ENCODE measurements at places on chromosomes 7 and 10.

DNA sequence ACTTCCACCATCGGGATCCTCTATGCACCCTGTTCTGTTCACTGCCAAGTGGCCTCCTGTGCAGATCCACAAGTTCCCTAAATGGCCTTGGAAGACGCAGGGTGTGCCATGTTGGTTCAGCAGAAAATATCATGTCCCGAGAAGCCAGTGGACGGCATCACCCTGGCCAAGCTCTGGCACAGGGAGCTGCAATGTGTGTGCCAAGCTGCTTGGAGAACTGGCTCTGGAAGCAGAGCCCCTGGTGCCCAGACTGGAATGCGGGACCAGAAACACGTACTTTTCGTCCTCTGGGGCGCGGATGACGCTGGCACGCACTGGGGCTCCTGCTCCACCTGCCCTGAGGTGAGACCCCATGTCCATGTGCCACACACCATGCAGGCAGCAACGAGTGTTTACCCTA lies 124.7 kb upstream of the CARD11 start:
- DNase-seq: no peak

DNA sequence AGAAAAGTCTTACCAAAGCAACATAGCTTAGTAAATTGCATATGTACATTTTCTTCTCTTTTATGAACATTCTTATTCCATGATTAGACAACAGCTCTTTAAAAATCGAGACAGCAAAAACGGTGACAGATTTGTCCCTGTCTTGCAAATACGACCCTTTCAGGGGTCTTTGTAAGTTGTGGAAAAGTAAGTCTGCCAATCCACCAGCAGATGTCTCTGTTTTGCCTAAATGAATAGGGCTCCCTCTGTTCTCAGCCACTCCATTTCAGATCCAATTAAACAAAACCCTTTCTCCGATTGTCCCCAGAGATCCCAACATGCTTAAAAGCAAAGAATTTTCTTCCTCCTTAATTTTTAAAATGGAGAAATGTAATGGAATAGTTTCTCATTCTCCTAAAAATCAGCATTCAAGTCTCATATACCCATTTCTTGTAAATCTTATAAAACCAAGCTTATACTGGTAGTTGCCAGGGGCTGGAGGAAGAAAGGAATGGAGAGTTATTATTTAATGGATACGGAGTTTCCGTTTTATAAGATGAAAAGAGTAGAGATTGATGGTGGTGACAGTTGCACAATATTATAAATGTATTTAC lies 61.0 kb upstream of the NFE2L3 start:
- DNase-seq: no peak

- DNase-seq: no peak
Measured at GRCh38 chr7:152922318-152923081, 162.9 kb downstream of the ACTR3B start.

DNA sequence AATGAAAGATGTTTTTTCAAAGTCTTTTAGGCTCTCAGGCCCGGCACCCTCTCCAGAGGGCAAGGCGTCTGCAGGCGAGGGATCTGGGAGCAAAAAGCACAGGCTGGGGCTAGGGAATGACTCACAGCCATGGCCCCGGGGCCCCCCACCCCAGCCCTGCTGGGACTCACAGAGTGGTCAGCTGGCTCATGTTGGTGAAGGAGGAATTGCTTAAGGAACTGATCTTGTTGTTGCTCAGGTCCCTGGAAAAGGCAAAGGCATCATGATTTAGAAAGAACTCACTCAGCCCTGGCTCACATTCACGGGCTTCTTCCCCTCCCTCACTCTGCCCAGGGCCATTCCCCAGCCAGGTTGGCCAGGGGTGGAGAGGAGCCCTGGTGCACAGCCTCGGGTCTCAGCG lies 151.5 kb downstream of the SLIT1 start:
- DNase-seq: no peak

DNA sequence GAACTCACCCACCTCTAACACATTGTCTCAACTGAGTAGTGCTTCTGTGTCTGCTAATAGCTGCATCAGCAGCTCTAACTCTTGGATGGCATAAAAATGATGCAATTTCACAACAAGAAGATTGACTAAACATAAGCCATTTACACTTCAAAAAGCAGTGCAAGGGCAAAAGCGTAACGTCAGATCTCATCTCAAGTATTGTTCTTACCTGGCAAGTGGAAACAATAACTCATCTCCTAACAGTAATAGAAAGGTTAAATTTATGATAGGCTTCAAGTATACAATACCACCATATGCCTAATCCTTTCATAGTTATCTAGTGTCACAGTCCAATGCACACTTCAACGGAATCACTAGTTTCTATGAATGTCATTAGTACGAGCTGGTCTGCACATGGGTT lies 14.8 kb downstream of the TPK1 start:
- no peak for DNase-seq

DNA sequence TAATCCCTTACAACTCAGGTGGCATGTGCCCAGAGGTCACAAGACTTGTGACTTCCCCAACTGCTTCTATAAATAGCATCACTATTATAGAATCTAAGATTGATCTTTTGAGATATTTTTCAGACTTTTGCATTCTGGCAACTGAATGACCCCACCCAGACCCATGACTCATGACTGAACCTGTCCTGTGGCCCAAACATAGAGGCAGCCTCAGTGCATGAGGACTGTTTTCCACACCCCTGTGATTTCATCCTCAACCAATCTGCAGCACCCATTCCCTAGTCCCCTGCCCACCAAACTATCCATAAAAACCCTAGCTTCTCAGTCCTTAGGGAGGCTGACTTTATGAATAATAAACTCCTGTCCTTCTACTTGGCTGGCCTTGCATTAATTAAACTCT lies 84.5 kb downstream of the MICU1 start:
- no peak for DNase-seq

DNA sequence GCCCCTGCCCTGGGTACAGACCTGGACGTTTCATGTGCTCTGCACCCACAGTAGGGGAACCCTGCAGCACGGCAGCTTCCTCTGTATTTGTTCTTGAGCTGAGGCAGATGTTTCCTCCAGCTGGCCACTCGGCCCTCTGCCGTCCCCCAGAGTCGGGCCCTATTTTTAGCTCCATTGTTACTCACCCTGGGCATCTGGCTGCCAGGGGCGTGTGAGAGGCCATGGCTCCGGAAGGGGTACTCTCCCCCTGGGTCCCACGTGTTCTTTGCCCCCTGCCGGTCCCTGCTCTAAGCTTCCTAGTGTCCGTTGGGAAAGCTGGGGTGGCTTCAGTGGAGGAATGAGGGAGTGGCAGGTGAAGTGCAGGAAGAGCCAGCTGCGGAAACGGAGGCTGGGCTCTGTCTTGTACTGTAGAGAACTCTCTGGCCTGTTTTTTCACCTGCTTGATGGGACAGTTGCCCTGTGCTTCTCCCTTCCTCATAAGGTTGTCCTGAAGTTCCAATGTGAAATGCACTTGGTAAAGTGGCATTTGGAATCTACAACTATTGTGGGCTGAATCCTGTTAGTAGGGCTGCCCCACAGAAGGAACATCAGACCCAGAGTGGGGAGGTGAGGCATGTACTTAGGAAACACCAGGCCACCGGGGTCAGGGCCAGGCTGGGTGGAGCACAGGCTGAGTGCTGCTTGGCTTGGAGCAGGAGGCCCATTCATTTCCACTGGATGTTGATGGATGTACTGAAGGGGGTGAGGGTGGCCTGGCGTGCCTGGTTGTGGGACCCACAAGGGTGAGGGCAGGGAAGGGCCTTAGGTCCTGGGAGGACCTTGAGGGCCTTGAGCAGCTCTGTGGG lies 30.6 kb downstream of the PALD1 start:
- DNase-seq: no peak

- no peak for DNase-seq
Measured at GRCh38 chr7:148828965-148829364, 55.1 kb downstream of the EZH2 start.

DNA sequence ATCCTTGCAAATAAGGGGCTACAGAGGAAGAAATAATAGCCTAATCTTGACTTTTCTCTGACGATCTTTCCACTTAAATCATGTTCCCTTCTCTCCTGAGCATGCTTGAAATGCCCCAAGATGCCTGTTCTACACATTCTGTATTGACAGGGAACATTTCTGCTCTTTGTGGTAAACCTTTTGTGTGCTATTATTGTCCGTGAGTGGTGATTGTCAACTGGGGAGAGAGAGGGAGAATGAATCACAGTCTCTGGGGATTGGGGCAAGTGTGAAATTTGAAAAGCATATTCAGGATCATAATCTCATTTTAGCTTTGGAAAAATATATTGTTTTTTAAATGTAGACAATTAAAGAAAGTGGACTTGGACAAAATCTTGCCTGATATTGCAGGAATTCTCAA lies 20.6 kb downstream of the UBTD1 start:
- DNase-seq: no peak

- no peak for DNase-seq
Measured at GRCh38 chr10:14507176-14507575, 176.5 kb upstream of the FRMD4A start.

GRCh38 chr7:130182990-130183389 lies 22.2 kb downstream of the TMEM209 start:
- DNase-seq: no peak

- DNase-seq: no peak
Measured at GRCh38 chr10:108496106-108496505, 1331.6 kb upstream of the SORCS1 start.

GRCh38 chr7:98805956-98806838 lies 63.6 kb downstream of the TMEM130 start:
- no peak for DNase-seq

- no peak for DNase-seq
Measured at GRCh38 chr7:28957064-28957750, 923 bp downstream of the TRIL start.

DNA sequence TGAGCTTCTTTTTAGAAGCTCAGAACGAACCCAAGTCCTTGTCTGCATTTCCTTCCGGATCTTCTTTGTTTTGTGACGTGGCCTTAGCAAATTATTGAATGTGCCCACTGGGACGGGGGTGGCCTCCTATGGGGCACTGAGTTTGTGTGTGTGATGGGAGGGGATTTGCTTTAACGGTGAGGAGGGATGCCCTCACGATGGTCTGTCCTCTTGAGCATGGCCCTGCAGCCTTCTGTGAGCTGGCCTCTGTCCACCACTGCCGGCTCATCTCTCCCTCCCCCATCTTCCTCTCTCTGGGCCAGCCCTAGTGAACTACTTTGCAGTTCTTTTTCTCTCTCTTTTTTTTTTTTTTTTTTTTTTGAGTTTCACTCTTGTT lies 62.9 kb upstream of the MKRN1 start:
- no peak for DNase-seq

GRCh38 chr10:132558516-132559413 lies 21.2 kb downstream of the INPP5A start:
- no peak for DNase-seq

DNA sequence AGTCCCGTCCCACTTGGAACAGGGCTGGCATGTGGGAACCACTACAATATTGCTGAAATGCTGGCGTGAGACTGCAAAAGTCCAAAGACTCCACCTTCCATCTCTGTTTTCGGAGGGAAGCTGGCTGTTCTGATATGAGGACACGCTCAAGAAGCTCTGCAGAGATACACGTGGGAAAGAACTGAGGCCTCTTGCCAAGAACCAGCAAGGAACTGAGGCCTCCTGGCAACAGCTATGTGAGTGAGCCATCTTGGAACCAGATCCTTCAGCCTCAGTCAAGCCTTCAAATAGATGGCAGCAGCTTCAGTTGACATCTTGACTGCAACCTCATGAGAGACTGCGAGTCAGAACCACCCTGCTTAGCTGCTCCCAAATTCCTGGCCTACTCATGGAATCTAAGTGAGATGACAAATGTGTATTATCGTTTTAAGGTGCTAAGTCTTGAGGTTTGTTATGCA lies 30.8 kb downstream of the SGMS1 start:
- DNase-seq: no peak

DNA sequence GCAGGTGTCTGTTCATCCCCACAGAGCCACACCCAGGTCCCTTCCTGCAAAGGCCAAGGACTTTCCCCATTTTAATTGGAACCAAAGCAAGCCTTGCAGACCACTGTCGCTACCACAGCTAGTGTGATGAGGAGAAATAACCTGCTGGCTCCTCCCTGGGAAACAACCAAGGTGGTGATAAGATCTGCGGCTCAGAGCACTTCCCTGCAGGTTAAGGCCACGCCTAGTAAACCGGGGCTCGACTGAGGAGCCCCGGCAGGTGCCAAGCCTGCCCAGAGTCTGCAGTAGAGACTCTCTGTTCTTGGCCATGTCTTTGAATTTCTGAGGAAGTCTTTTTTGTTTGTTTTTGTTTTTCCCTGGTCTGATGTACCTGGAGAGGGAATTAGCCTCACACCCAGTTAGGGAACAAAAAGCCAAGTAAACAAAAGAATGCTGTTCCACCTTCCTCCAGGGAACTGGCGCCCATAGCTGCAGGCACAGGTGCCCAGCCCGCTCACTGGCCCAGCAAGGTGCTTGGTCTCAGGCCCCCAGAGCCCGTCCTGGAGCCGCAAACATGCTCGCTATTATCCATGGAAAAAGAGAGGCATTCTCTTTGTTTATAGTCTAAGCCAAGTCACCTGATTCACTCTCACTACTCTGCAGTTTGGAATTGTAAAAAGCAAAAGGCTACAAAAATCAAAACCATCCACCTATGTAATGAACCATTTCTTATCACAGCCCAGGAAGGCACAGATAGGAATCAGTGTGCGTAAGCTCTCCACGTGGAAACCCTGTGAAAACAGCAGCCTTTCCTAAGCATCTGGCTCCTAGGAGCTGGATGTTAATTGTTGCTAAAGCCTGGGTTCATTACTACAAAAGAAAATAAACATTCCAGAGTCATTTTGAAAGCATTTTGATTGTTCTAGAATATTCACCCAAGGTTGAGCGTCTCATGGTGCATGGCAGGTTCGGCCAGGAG lies 2.7 kb downstream of the GPR146 start:
- DNase-seq: no peak

DNA sequence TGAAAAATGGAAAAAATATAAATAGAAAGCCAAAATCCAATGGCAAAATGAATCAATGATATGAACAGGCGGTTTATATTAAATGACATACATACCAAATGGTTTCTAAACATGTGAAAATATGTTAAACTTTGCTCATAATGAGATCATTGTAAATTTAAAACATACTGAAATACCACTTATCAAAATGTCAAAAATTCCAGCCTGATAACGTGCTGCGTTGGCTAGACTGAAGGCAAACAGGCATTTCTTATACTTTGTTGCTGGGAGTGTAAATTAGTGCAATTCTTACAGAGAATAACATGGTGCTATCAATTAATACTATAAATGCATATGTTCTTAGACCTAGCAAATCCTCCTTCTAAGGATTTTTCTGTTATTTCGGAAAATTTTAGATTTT lies 225.8 kb upstream of the FAM3C start:
- no peak for DNase-seq

DNA sequence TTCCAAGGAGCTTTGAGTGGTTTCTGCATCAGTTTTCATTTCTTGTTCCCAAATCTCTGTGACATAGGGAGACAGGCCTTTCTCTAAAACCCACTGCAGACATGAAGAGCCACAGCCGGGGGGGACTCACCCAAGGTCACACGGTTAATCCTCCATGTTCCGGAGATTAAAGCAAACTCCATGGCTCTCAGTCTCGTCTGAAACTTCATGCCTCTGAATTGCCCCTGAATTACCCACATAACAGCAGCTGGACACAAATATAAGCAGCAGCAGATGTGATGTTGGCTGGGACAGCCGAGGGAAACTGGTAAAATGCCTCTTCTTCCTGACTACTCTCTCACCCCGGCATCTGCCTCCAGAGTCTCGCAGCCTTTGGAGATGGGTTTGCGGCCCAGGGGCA lies 402.2 kb downstream of the DNAJB6 start:
- no peak for DNase-seq

Measured in 8988T (cell line).